ENCODE measurements at places on chromosomes 7 and 10. TPM values are rescaled to one million over a fixed set of nuclear protein-coding genes. Genes with fewer than 3 reads are reported as not detected.

GPR146 gene
- total RNA-seq = 1.6 TPM

LEP gene
- total RNA-seq = not detected

CHST15 gene
- 2.5 TPM for total RNA-seq

CCDC6 gene
- total RNA-seq = 18.2 TPM

DKK1 gene
- total RNA-seq = 1,320 TPM

RNF148 gene
- not detected for total RNA-seq

Measured in A172 (cell line).